ENCODE measurements at places on chromosomes 5 and 9.

- no peak for DNase-seq
Observed at GRCh38 chr5:65630981-65631380, 6.2 kb downstream of the SHLD3 start.

- no peak for DNase-seq
Observed at GRCh38 chr9:129497813-129498450, 123.0 kb downstream of the C9orf50 start.

DNA sequence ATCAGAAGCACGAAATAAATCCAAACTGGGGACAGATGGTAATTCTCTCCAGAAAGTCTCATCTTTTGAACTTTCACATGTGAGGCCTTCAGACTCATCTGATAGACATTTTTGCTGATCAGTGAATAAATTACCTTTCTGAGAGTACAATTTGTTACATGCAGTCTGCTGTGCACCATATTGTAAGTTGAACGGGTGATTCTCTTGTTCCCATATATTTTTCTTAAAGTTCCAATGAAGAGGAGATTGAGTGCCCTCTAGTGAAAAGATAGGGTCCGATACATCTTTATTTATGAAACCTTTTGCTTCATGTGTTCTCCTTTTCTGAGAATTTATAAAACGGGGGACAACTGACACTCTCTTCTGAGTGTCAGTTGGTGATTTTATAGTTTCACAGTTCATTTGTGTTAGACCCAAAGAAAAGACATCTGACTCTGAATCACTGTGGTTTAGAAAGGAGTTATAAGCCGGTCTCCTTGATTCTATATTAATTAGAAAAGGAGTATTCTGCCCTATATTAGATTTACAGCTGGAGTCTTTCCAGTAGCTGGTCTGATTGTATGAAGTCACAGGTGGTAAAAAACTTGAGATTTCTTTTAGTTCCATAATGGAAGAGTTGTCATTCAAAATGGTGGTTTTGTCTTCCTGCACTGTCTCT lies 30.4 kb downstream of the GNG10 start:
- peak; percentile 24 for DNase-seq

GRCh38 chr9:136916330-136917184 lies 28.0 kb downstream of the FBXW5 start:
- no peak for DNase-seq

DNA sequence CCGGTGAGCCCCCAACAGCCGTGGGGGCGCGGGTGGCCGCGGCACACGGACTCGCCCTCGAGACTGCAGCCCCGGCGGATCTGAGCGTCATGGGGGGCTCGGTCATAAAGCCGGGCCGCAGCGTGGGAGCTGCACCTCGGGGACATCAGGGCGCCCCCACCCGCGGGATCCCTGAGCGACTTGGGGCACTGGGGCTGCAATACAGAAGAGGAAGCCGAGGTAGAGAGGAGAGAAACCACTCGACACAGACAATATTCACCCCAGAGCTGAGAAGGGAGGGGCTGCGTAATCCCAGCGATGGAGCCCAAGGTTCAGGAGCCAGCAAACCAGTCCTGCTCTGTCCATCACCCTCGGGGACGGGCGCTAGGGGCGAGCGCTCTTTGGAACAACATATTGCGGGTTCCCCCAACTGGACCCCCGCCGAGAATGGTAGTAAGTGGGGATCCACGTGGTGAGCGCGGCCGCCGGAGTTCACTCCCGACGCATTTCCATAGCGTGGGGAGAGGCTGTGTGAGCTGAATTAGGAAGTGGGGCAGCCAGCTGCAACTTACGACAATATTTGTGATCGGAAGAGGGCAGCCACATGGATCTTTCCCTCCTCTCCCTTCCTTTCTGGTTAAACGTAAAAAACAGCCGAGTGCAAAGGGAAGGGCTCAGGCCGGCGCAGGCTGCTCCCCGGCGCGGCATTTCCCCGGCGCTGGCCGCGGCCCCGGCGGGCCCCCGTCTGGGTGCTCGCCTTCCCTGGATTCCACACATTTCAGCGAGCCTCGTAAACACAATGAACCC lies 9.9 kb downstream of the PTCH1 start:
- peak; percentile 56 for DNase-seq

DNA sequence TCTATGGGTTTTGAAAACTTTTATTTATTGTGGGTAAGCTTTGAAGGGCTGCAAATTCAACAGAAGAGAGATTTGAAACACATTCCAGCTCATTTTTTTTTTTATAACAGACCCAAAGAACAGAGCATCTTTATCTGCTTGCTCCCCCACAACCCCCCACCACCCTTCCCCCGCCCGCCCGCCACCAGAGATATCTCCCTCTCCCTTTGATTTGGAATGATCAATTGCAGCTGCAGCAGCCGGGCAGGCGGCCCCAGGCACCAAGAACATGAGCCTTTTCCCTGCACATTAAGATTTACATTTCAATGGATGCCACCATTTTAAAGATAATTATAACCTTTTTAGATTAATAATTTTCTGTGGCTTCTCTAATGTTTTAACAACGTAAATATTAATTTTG lies 510.9 kb downstream of the ZNF608 start:
- no peak for DNase-seq

DNA sequence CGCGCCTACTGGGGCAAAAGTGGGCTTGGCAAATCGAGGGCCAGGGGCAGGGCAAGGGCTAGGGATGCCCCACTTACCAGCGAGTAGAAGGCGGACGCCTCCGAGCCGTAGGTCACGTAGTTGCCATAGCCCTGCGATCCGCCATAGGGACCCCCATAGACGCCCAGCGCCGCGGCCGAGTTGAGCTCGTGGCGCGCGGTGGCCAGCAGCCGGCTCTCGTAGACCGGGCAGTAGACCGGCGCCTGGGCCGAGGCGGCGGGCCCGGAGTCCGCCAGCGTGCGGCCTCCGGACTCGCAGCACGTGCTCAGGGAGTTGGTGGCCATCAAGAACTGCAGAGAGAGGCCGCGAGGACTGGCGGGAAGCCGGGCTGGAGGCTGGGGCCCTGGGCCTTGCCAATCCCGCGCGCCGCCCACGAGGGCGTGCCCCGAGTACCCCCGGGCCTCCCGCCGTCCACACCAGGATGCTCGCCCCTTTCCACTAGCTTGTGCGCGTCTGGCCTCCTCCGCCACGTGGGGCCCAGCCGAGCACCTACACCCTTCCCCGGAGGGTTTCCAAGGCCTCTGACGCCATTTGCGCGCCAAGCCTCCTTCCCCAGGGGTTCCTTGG lies 891 bp downstream of the IRX4 start:
- no peak for DNase-seq

DNA sequence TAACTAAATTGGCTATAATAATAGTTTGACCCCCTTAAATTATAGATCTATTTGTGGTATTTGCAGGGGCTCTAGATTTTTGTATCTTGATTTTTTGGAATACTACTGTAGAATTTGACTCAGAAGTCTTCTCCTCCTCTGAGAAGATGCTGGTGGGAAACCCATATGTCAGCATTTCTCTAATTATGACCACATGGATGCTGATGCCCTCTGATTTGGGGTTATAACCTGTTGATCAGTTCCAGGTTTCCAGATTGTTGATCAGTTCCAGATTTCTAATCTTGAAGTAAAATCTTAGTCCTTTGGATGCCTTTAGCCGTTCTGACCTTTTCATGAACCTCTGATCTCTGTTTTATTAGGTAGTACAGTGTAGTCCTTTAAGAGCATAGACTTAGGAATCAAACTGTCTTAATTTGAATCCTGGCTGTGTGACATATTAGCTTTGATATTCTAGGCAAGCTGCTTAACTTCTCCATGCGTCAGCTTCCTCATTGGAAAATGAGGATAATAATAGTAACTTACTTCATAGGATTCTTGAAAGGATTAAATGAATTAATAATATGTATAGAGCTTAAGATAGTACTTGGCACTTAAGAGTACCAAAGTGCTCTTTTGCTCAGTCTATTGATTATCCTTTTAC lies 8.1 kb downstream of the FSD1L start:
- no peak for DNase-seq

GRCh38 chr5:72451741-72452505 lies 55.3 kb downstream of the ZNF366 start:
- DNase-seq, result no peak

GRCh38 chr5:5953584-5954274 lies 424.6 kb downstream of the MED10 start:
- DNase-seq, result no peak

DNA sequence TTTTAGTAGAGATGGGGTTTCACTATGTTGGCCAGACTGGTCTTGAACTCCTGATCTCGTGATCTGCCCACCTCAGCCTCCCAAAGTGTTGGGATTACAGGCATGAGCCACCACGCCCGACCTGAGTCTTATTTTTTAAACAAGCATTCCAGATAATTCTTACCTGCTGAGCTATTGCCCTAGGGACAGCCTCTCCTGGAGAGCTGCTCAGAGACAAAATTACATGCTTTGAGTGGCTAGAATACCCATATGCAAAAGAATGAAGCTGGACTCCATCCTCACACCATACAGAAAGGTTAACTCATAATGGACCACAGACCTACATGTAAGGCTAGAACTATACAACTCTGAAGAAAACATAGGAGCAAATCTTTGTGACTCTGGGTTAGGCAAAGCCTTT lies 41.6 kb downstream of the GTF3C4 start:
- no peak for DNase-seq

GRCh38 chr5:8683496-8683895 lies 814.5 kb downstream of the MTRR start:
- no peak for DNase-seq

GRCh38 chr5:59037041-59037440 lies 454.2 kb downstream of the RAB3C start:
- no peak for DNase-seq

- DNase-seq, result no peak
Observed at GRCh38 chr5:156595132-156595787, 254.8 kb upstream of the PPP1R2B start.

- no peak for DNase-seq
Observed at GRCh38 chr5:147693233-147693632, 89.3 kb downstream of the JAKMIP2 start.

DNA sequence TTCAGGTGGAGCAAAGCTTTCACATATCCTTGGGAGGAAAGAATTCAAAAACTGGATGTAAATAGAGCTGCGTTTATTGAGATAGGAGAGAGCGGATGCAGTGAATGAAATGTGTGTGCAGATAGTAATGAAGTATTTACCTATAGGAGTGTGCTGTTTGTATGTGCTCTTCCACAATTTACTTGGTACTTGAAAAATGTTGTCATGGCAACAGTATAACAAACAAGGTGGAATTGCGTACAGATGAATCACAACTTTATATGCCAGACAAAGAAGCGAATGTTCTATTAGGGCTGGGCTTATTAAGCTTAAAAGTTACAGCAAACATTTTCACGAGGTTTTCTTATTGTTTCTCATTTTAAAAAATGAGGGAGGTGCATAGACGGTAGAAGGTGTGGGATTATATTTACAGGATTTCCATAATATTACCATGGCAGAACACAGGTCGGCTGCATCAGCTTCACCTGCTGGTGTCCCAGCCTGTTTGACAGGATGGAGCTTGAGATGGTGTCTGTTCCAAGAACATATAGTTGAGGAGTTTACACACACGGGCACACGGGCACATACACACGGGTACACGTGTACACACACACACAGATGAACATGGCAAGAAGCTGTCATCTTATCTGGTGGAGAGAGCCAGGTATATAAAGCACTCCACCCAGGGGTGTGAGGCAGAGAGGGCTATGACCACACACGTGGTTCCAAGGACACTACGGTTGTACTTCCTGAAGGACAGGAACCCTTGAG lies 155.7 kb downstream of the RMI1 start:
- no peak for DNase-seq

DNA sequence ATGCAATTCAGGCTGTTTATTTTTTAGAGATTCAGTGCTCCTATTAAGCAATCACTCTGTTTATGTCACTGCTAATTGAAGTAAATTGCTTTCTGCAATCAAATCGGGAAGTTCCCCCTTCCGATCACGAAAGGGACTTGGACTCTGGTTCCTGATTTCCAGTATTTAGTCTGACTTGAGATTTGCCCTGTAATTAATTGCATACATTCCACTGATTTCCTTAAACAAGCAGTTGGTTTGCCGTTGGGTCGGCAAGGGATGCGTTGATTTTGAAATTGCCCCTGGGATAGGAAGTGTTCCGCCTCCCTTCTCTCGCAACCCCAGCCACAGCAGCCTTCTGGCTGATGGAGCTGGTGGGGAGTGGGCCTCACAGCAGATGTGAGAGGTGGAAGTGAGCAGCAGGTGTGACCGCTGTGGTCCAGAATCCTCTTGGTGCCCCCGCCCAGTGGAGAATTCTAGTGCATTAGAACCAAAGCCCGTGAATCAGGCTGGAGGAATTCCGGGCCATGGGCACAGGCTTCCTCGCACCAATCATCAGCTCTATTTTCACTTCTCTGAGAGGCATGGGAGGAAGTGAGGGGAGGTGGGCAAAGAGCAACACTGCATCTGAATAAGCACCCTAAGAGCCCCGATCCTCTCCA lies 102.5 kb downstream of the SPRY4 start:
- no peak for DNase-seq

DNA sequence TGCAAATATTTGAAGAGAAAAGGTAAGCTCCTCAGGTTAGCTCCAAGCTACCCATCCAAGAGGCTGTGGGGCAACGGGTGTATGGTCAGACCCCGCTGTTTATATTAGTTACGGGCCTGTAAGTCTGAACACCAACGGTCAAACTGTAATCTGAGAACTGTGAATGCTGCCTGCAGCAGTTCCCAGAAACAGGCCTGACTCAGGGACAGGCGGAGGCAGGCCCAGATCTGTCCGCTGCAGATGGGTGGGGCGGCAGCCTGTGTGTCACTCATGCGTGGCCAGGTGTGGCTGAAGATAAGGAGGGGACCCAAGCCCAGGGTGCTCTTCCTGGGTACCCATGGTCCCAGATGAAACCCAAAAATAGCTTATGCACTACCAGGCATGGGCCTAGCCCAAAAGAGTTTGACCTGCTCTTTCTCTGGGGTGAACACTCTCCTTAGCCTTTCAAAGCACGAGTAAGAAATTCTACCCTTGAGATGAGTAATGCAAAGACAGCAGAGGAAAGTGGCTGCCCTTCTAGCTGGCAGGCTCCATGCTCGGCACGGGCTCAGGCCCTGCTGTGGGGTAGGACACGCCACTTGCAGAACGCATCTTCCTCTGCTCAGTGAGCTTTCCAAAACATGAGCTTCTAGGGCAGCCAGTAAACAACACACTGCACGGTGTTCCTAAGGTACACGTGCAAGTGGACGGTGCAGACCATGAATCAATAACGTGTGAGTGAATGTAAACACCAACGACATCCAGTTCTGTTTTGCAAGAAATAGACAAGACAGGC lies 9.1 kb downstream of the UBAC1 start:
- no peak for DNase-seq

DNA sequence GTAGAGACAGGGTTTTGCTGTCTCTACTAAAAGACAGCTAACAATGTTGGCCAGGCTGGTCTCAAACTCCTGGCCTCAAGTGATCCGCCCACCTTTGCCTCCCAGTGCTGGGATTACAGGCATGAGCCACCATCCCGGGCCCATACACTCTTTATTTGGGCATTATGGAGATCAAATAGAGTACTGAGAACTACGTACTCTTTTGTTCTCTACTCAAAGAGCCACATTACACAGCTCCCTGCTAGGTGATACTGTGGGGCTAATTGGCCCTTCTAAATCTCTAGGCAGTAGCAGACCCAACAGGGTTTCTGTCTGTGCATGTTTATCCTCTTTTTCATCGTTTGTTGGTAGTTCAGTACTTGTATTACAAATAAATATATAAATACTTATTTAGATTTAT lies 16.1 kb downstream of the CKMT2 start:
- no peak for DNase-seq
